ENCODE measurements at places on chromosomes 7 and 10.

- DNase-seq: no peak
These were observed 7.5 kb upstream of the TECTB start for GRCh38 chr10:112275512-112276245.

DNA sequence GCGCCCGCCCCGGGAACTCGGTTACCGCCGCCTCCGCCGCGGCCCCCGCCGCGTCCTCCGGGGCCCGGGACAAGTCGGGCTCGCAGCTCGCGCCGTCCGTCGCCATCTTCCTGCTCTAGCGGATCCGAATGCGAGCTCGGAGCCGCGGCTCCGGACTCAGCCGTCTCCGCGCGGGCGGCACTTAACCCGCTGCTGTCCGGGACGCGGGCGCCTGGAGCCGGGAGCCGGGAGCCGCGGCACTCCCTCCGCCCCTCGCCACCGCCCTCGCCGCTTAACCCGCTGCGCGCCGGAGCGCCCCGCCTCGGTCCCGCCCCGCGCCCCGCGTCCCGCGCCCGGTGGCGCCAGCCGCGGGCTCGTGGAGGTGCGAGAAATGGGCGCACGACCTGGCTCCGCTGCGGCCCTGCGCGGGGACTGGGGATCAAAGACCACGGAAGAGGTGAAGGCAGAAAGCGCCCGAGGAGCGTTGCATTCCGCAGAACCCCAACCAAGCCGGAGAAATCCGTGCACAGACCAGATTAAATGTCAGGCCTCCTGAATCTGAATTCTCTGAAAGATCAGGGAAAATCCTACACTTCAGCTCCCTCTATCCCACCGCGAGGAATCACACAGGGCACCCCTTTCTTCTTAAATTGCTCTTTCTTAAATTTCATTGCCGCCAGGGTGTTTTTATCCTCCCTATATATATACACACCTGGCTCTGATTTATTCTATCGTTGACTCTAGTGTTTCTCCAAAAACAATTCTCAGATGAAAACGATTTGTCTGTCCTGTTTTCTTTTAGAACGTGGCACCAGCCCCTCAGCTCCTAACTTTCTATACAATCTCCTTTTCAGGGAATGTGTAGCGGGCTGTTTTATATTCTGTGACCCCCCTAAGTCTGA, at the start of gene CTTNBP2:
Gene CTTNBP2, minus strand, starts transcription at position 132 of the 881 bp plus-strand sequence. Its CDS starts 26 bp downstream, at position 106.
- no peak for DNase-seq

DNA sequence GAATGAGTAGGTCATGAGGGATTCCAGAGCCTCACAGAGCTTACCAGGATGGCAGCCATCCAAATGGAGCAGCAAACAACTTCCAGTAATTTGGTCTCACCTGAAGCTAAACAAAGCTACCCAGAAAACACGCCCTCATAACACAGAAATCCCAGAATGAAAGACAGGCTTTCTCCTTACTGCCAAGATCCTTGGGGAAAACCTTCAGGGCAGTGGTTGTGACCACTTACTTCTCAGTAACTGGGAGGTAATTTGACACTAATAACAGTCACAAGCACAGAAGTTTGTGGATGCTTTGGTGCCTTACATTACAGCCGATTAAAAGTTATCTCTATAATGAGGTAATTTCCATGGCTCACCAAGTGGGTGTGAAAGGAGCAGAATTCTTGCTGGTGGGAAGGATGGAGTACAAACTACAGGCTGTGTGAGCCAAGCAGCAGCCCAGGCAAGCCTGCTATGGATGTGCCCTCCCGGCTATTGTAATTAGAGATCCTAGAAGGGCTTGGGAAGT, 10.4 kb downstream of the WDR91 start:
- no peak for DNase-seq

DNA sequence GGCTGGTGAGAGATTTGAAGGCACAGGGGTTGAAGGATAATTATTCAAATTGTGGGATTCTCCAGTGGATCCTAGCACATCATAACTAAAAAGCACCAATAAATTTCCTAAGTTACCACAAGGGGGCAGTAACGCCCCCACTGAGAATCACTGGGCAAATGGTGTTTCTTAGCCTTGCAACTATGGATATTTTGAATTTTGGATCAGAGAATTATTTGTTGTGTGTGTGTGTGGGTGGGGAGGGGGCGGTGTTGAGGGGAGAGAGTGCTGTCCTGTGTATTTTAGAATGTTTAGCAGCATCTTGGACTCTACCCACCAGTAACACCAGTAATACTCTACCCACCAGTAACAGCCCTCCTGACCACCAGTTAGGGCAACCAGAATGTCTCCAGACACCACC, 63.3 kb upstream of the PRKG1 start:
- no peak for DNase-seq

DNA sequence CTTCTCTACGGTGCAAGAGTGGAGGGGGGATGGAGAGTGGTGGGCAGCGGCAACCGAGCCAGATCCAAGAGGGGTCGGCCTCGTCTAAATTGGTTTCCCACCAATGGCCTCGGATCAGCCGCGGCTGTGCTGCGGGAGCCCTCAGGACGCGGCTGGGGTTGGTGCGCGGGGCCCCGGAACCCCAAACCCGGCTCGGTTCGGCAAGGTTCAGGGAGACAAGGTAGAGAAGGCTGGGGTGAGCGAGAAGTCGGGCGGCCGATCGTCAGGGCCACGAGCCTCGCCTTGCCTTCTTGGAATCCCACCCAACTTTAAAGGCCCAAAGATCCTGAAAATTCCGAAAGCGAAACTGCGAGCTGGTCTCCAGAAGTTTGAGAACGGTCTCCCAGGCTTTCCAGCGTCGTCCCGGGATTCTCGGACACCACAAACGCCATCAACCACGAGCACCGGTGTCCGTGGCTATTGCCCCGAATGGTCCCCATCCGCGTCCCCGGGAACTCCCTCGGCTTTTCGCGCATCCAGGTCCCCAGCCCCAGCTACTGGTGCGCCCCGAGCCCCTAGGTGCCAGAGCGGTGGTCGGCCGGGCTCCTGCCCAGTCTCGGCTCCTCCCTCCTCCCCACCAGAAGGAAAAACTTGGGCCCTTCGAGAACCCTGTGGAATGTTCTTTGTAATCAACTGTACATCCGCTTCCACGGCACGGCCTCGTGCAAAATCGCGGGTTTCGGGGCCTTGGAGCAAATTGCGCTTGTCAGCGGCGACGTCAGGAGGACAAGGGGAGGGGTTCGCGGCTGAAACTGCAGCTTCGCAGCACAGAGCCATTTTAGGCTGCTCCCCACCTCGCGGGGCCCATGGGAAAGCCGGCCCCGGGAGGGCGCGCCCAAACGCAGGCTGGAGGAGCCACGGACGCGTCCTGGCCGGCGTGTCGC, 3.2 kb downstream of the SFMBT2 start:
- DNase-seq: no peak

DNA sequence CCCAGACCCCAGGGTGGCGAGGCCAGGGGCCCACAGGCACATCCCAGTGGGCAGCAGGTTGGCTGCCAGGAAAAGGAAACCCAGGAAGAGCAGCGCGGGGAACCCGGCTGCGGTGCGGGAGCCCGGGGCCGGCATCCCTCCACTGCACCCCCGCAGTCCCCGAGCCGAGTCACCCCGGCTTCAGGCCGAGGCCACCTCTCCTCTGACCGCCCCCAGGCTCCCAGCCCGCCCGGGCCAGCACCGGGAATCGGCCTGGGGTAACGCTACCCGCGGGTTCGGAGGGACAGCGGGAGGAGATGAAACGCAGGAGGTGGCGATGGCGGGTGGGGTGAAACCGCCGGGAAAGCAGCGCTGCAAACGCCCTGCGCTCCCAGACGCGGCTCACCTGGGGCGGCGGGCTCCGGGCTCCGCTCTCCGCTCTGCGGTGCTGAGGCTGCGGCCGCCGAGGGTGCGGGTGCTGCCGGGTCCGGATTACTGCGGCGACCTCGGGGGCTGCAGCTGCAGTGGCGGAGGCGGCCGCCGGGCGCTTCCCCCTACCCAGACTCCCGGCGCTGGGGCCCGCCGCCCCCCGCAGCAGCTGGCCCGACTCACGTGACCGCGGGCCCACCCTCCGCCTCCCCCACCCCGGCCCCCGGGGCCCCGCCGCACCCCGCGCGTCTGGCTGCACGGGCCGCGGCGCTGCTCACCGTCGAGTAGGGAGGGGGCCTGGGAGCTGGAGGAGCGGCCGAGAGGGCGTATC, at the start of gene SCRN1:
Gene SCRN1, minus strand, starts transcription at position 545 of the 739 bp plus-strand sequence. CDS start 20,734 bp downstream, outside the sequence.
- DNase-seq: no peak

- DNase-seq: no peak
These were observed 196.0 kb upstream of the IMMP2L start for GRCh38 chr7:111758332-111758731.

GRCh38 chr10:35577926-35578617, 27.1 kb upstream of the GJD4 start:
- DNase-seq: no peak

DNA sequence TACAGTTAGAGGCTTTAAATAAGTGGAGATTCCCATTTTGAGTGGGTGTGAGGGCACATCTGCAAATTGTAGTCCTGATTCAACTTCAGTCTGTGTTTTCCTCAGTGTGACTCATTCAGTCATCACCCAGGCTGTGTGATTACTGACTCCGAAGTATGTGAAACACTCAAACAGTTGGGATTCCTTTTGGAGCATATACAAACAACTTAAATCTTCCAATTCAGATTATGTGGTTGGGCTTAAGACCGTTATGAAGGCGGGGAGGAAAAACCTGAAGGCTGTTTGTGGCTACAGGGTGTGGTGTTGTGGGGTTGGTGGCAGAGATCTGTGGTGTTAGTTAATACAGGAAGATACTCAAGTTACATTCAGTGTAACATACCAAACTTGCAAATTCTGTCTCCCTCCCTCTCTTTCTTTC, 259.7 kb upstream of the FERD3L start:
- DNase-seq: no peak

DNA sequence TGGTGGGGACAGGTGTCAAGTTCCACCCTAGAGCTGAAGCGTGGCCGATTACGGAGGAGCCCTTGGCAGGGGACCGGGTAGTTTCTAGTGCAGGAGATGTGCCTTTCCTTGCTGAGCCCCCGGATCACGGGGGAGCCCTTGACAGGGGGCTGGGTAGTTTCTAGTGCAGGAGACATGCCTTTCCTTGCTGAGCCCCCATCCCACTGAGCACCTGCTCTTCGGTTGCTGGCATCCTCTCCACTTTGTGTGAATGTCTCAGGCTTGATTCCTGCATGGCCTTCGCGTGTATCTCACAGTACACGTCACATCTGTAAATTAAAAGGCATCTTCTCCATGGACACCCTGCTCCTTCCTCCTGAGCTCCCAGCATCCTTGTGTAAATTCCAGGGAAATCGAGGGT, 263.5 kb downstream of the ADARB2 start:
- DNase-seq: no peak

DNA sequence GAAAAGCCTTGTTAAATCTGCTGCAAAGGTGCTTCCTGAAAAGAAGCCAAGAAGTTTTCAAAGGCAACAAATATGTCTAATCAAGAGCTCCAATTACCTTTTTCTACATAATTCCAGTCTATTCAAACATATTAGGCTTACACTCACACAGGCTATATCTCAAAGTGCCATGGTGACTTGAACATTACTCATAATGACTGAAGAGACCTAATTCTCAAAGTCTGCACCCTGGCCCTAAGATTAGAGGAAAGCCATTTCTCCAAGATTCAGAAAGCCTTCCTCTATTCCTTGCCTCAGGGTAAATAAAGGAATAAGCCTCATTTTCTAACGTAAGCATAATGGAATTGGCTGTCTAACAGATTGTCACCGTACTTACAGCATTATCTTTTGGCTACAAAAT, 78.3 kb upstream of the THSD7A start:
- no peak for DNase-seq

- no peak for DNase-seq
These were observed 378.8 kb upstream of the PODXL start for GRCh38 chr7:131935180-131935579.

GRCh38 chr10:12432402-12433189, 83.2 kb downstream of the CAMK1D start:
- DNase-seq: no peak

- DNase-seq: no peak
These were observed 204.3 kb downstream of the PLXNA4 start for GRCh38 chr7:132371948-132372347.

DNA sequence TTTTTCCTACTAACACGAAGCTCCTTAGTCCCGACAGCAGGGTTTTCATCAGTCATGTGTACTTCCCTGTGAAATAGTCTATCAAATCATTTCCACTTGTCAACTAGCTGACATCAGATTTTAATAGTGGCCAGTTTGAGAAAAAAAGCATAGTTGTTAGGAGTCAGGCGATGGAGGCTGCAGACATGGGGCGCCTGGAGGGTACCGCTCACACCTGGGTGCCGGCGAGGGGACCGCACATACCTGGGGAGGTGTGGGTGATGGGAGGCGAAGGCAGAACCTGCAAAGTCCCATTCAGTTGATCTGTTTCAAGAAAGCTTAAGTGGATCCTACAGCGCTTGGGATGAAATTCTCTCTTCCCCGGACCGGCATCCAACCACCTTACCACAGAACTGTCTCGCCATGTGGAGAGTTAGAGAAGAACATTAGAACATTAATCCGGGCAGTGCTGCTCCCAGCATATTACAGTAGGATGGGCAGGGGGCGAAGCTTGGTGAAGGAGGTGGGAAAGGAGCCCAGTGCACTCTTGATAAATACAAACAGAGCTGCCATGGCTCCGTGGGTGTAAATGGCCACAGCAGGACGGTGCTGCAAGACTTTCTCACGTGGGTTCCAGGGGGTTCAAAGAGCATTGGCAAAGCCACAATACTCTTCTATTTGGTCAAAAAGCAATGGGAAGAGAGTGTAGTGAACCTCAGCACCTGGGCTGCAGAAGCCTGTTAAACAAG, 24.2 kb downstream of the ADARB2 start:
- no peak for DNase-seq

- no peak for DNase-seq
These were observed 101.3 kb upstream of the TBX20 start for GRCh38 chr7:35355199-35355598.

DNA sequence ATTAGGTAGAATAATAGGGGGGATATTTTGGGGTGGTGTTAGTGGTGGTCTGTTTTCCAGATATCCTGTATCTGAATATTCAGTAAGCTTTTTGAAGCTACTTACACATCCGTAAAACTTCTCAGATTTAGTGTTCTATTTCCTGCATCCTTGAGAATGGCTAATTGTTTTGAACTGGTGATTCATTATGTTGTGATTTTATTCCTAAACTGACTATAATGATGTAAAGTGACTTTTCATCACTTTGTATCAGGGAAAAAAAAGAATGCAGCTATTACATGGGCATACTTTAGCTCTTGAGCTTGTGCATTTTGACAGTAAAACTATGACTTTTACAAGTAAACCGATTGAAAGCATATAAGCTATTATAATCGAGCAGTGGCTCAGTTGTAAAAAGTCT, 18.2 kb downstream of the WAC start:
- no peak for DNase-seq

- DNase-seq: no peak
These were observed 55.1 kb downstream of the FAM53B start for GRCh38 chr10:124688889-124689670.

GRCh38 chr10:58220769-58221451, 46.8 kb downstream of the IPMK start:
- DNase-seq: no peak

All from LNCaP clone FGC (cell line).